Astrocyte (in vitro differentiated cells and primary cell): ENCODE measurements at places on chromosomes 11 and 22.

DNA sequence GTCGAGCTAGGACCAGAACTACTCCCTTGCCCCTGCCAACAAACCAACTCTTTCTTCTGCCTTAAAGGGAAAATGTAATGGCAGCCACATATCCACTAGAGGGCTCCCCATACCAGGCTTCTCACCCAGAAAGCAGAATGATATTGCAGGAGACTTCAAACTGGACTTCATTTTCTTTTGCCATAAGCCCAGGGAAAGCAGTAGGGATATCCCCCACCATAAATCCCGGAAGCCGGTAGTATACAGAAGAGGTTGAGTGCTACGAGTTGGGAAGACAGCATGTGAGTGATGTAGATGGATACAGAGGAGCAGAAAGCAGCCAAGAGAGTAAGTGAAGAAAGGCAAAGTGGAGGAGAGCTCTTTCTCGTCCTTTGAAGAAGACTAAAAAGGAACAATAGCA is 12.1 kb downstream of the PLAAT5 start:
- H3K4me1 ChIP-seq, result no peaks in the 10 kb centered on the region
- H3K27ac ChIP-seq, result no peak overlapping the region
- no peaks in the 10 kb centered on the region for H3K36me3 ChIP-seq
- H3K27me3 ChIP-seq, result peaks cover 3% of the 10 kb centered on the region
- DNase-seq, result peak; percentile 61

- H3K4me1 ChIP-seq, result peaks cover 3% of the 10 kb centered on the region
- no peak overlapping the region for H3K4me3 ChIP-seq
- no peaks in the 10 kb centered on the region for H3K27me3 ChIP-seq
- DNase-seq, result no peak
- H3K36me3 ChIP-seq, result no peaks in the 10 kb centered on the region
Observed at GRCh38 chr11:126390272-126390867, 34.9 kb downstream of the ST3GAL4 start.

DNA sequence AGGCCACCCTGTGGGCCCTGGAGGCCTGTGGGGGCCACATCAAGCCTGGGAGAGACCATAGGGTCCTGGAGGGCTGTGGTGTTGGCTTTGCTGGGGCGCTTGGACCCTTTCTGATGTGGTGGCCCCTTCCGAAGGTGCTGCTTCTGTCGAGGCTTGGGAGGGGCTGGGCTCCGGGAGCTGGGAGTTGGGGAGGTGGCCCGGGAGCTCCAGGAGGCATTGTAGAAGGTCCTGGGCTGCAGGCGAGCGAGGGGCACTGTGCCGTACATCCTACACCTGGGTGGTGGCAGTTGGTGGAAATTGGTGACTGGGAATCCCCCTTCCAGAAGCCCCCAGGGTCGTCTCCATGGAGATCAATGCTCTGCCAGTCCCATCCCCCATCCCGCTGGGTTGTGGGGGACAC is 2.6 kb downstream of the PLA2G3 start:
- H3K4me3 ChIP-seq, result no peak overlapping the region
- H3K27me3 ChIP-seq, result peaks cover 7% of the 10 kb centered on the region
- no peak overlapping the region for H3K27ac ChIP-seq
- no peak for DNase-seq
- peaks cover 3% of the 10 kb centered on the region for H3K4me1 ChIP-seq

DNA sequence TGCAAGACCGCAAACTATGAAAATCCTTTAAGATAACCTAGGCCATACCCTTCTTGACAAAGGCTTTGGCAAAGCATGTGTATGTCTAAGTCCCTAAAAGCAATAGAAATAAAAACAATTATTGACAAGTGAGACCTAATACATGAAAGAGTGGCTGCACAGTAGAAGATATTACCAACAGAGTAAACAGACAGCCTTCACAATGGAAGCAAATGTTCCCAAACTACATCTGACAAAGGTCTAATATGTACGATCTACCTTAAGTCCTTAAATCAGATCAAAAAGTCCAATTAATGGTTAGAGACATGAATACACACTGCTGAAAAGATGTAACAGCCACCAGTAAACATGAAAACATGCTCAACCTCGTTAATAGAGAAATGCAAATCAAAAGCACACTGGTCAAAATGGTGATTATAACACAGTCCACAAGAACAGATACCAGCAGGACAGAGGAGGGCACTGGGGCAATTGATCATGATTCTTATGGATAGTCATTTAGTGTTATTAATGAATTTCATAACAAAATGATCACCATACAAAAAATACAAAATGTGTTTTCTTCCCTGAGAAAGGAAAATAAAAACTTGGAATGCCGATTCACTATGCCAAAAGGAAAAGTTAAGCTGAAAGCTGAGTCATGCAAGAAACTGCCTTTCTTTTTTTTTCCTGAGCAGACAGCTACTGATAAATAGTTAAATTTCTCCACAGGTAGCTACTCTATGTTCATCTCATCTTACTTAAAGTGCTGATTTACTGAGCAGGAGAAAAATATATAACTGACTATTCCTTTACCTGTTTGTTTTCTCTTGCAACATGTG is 102.6 kb upstream of the VPREB1 start:
- H3K27ac ChIP-seq, result no peak overlapping the region
- no peak for DNase-seq
- H3K27me3 ChIP-seq, result peaks cover 23% of the 10 kb centered on the region

- H3K36me3 ChIP-seq, result no peaks in the 10 kb centered on the region
- peak; percentile 55 for DNase-seq
- peaks cover 30% of the 10 kb centered on the region for H3K4me1 ChIP-seq
- no peaks in the 10 kb centered on the region for H3K27me3 ChIP-seq
Observed at GRCh38 chr22:29704528-29705285, 15.1 kb upstream of the CABP7 start.

DNA sequence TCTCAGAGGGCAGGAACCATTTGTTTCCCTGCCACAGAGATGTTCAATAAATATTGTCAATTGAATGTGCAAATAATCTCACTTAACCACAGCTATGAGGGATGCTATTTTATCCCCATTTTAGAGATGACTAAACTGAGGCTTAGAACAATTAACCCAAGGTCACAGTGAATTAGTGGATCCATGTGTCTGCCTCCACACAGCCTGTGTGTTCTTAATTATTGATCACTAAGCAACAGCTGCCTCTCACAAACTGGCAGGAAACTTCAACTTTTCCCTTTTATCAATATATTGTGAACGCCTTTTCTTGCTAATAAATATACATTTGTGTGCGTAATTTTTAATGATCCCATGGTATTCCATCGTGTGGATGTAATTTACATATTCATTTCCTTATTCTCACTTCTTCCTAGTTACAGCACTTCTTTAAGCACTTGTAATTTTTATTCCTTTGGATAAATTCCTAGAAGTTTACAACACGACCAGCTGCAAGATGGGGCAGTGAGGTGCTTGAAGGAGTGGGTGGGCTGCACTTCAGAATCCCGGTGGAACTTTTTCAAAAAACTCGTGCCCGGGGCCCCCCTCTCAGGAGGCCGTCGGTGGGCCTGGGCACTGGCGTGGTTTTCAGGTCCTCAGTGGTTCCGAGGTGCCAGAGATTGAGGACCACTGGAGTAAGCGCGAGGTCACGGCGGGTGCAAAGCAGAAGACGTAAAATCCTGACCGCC is 915 bp upstream of the SREBF2 start:
- H3K4me3 ChIP-seq, result peak overlapping the region; percentile 53
- peaks cover 18% of the 10 kb centered on the region for H3K4me1 ChIP-seq
- H3K27me3 ChIP-seq, result no peaks in the 10 kb centered on the region
- H3K27ac ChIP-seq, result peak overlapping the region; percentile 93
- H3K36me3 ChIP-seq, result peaks cover 8% of the 10 kb centered on the region
